ENCODE measurements at places on chromosomes 2 and 18.
A peak's percentile ranks its signal among the peaks of the same experiment; 100 is the strongest.

DNA sequence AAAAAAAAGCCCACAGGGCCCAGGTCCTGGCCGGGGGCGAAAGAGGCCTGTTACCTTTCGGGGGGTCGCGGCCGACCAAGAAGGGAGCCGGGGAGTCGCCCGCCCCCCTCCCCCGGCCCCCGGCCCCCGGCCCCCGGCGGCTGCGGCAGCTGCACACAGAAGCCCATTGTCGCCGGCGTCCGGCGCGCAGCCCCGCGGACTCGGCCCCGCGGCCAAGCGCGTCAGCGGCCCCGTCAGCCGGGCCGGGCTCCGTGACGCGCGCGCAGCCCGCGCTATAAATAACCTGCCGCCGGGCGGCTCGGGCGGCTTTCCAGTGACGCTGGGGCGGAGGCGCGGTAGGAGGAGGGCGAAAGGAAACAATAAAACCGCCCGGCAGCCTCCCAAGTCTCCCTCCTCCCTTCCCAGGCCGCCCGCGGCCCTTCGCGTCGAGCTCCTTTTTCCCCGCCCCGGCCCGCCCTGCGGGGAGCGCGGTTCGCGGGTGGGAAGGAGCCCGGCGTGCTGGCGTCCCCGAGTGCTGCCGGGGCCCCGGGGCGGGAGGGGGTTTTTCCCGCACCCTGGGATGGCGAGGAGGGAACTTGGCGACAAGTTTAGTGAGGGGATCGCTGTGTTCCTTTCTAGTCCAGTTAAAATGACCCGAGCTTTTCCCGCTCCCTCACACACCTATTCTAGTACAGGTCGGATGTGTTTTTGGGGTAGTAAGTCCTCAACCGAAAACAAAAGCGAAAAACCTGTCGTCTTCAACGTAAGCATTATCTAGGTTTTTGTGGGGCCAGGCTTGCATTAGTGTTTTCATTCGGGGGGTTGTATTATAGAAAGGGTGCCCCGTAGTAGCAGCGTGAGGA, 10.0 kb upstream of the NR4A2 start:
- peak; percentile 89 for DNase-seq

DNA sequence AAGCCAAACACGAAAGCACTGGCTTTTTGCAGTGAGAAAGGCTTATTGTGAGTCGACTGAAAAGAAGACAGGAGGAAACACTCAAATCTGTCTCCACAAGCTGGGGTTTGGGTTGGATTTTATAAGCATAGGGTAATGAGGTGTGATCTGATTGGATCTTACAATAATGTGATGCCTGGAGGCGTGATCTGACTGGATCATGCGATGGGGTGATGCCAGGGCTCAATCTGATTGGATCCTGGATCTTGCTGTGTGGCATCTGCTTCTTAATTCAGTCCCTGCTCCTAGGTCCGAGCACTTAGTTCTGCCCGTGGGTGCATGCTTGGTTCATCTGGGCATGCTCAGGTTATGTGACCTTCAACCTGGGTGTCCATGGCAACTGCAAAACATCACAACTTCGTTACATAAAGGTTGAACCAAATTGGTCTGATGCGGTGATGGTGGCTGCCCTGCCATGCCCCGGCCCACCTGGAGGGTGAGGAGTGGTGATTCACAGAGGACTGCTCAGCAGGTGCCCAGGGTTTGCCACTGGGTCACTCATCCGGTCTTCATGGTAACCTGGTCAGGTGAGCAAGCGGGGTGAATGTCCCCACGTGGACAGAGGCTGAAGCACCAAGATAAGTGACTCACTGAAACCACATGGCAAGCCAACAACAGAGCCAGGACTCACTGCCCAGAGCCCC, 111.0 kb downstream of the KCNF1 start:
- no peak for DNase-seq

GRCh38 chr2:105578166-105578565, 166.5 kb upstream of the NCK2 start:
- no peak for DNase-seq

DNA sequence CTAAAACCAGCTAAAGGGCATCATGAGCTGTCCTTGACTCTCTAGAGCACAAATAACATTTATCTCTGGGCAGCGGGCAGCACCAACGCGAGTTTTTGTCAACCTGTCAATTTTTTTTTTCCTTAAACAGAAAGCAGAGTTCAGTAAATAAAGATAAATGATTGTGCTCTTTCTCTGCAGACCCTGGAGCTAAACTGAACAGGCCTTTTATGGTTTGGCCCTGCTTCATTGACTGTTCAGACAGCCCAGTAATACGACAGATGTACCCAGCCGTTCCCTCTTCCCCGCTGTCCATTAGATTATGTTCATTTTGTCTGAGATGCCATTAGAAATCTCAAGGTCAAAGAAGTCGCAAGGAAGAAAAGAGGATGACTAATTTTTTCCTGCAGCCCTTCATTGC, 280.5 kb upstream of the PIK3C3 start:
- no peak for DNase-seq

GRCh38 chr2:223027442-223027841, 24.5 kb upstream of the KCNE4 start:
- no peak for DNase-seq

DNA sequence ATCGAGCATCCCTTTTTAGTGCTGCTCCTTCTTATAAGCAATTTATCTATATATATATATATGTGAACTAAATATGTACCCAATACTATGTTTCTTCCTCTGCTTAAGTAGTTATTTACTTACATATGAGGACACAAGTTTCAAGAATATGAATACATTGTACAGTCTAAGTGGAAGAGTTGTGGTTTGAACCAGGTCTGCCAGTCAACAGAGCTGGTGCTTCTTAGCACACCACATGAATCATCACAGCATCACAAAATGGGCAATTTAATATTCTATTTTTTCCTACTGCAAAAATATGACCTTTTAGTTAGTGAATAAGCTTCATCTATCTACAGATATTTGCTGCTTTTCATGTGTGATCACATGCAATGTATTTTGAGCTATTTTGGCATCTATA, 64.4 kb upstream of the SPAG16 start:
- no peak for DNase-seq

- DNase-seq = no peak
These were observed 638.0 kb upstream of the ZEB2 start for GRCh38 chr2:145157741-145158591.

GRCh38 chr2:17426743-17427142, 91.5 kb downstream of the RAD51AP2 start:
- no peak for DNase-seq

DNA sequence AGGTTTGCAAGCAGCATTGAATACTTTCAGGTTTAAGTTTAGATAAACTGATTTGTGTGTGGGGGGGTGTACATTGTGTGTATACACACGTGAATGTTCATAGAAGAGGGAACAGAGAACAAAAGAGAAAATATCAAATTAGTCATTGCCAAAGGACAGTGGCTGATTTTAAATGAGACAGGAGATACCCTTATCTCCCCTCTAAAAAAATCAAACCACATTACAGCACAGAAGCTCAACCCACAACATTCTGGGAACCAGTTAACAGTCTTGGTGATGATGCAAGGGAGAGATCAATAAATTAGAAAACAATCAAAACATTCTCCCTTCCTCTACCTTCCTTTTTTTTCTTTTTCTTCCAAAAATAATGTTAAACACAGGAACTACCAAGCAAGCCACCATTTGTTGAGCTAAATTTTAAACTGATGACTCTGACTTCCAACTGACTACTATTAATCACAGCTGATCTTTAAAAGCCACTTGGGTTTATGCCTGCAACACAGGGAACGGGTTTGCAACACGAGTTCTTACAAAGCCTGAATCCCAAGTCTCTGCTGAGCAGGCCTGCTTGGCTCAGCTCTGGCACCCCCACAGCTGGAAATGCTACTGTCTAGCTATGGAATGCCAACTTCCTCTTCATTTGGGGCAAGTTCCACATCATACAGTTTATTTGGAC, 119.2 kb upstream of the ACVR1C start:
- DNase-seq = no peak

Data from activated CD8-positive, alpha-beta memory T cell treated with anti-CD3 and anti-CD28 coated beads for 1 hour (primary cell).